Activated T-cell treated with anti-CD3 and anti-CD28 coated beads for 48 hours (primary cell): ENCODE measurements at places on chromosomes 2 and 18.

GRCh38 chr2:16522031-16522831 is 143.4 kb downstream of the CYRIA start:
- DNase-seq = no peak

DNA sequence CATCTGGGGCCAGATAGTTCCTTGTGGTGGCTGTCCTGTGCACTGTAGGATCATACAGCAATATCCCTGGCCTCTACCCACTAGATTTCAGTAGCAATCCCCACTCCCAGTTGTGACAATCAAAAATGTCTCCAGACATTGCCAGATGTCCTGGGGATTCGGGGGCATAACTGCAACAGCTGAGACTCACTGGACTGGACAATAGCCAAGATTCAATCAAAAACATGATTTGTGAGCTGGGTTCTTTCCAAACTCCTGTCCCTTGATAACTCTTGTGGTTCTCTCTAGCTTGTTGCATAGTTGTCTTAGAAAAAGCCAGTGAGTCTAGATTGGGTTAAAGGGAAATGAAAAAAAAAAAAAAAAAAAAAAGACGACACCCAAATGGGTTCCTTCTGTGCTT is 293.4 kb downstream of the CELF4 start:
- no peak for DNase-seq

DNA sequence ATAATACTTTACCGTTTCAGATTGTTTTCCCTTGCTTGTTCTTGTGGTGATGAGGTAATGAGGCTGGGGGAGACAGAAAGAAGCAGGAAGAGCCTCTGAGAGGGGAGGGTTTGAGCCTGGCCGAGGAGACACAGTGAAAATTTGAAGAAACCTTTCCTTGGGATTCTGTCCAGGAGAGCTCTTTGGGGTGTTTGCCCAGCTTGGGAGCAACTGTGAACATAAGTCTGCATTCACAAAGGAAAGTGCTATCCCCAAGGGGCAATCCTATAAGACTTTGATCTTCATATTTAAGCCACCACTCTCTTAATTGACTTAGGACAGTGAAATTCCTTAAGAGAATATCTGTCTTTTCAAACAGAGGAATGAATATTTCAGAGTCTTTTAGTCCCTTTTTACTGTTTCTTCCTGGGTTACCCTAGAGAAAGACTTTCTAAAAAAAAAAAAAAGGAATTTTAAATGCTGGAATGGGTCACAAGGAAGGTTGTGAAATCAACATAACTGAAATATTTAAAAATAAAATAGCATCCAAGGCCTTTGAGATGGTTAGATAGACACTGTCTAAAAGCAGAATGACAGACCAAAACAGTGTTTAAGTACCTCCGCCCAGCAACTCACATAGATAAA is 52.5 kb upstream of the STAM2 start:
- no peak for DNase-seq

DNA sequence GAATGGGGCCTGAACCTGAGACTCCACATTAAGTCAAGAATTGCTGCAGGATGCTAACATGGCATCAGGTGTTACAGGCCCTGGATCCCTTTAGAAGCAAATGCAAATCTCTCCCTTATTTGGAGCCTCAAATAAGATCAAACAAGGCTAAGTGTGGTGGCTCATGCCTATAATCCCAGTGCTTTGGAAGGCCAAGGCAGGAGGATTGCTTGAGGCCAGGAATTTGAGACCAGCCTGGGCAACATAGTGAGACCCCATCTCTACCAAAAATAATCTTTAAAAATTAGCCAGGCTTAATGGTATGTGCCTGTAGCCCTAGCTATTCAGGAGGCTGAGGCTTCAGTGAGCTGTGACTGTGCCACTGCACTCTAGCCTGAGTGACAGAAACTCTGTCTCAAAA is 89.4 kb downstream of the DYM start:
- no peak for DNase-seq

DNA sequence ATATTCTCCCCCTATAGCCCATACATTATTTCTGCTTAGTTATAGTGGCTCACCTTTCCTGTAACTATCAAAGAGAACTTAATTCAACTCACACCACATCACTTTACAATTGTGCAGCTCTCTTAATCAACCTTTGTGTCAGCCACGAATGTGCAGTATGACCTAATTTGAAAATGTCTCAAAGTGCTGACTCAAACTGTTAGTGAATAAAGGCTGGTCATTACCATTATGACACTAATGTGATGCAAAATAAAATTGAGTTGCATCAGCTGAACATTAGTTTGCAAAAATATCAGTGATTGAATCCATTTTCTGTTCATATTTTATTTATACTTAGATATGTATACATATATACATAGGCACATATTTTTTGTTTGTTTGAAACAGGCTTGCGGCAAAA is 251.8 kb downstream of the MEIS1 start:
- no peak for DNase-seq

DNA sequence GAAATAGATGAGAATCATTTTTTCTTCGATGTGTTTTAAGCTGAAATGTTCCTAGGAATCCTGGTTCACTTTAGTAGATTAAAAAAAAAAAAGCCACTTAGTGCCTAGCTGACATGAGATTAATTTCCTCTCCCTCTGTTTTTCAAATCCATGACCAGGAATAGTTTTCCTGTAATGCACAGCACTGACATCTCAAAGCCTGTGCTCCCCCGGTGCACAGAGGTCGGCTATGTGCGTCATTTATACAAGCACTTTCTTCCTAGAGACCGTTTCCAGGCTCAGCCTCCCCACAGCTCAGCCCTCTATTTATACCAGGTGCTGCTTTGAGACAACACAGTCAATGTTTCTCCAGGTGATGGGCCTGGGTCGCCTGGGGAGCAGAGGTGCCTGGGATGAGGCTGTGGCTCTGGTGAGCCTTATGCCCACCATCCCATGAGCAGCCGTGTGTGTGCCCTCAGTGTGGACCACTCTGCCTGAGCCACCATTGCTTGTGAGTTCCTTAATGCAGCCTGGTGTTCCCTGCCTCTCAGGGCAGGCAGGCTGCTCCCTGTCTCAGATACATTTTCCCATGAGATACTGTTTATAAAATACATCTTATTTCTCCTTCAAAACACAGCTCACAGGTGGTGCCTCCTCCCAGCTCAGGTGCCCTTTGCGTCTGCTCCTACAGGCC is 515.7 kb upstream of the HS6ST1 start:
- DNase-seq = no peak

DNA sequence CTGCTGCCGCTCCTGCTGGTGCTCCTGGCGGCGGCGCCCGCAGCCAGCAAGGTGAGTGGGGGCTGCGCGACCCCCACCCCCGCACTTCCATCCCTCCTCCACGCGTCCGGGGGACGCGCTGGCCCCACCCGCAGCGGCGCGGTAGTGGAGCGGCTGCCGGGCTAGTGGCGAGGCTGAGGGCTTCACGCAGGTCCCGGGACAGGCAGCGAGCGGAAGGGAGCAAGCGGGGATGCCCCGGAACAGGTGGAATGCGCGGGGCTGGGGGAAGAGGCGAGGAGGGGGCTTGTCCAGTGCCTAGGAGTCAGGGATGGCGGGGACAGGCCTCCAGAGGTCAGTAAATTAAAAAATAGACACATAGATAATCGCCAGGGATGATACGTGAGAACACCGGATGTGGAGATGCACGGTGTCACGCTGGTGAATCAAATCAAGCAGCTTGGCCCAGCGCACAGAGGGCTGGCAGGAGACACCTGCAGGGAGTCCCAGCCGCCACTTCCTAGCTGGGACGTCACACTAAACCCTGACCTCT is 403 bp downstream of the COL4A3 start:
- peak; percentile 8 for DNase-seq

DNA sequence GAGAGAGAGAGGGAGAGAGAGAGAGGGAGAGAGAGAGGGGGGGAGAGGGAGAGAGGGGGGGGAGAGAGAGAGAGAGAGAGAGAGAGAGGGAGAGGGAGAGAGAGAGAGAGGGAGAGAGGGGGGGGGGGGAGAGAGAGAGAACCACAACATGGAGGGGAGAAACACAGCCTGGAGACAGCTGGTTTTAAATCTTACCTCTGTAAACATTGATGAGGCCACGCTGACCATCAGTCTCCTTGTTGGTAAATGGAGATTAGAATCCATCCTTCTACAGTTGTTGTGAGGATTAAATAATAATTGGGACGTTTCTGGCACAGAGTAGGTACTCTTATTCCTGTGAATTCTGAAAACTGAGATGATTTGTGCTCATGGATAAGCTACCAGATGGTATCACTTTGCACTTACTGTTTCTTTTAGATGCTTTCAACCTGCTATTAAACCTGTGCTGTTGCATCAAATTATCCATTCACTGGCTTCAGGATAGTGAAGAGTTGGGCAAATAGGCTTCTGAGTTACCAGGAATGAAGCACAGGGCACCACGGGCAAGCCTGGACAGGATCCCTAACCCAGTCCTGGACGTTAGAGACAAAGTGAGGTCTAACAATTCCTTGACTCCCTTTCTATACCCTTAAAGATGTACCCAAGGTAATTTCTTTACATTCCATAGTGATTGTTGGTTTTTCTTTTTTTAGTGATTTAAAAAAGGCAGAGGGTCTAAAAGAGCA is 318.1 kb downstream of the ZNF521 start:
- DNase-seq = no peak

GRCh38 chr2:207165121-207166038 is at the start of gene KLF7:
Gene KLF7 (minus strand): TSS chr2:207165948. CDS start chr2:207165568, 380 bp downstream.
- no peak for DNase-seq

DNA sequence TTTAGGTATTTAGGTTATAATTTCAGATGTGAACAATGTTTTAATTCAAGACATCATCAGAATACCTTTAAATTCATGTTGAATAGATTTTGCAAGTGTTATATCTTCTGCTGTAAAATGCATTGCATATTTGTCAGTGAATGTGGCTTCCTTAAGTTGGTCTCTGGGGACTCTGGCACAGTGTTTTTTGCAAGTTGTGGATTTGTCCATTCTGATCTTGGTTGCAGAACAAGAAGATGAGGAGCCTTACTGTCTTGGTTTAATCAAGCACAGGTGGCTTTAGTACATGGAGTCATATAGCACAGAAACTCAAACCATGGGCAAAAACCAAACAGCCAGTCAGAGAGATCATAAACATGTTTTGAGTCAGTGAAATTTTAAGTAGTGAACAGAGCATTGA is 135.7 kb downstream of the ARHGAP28 start:
- DNase-seq = no peak

- DNase-seq = no peak
Measured at GRCh38 chr2:150812664-150813367, 325.3 kb upstream of the RND3 start.

DNA sequence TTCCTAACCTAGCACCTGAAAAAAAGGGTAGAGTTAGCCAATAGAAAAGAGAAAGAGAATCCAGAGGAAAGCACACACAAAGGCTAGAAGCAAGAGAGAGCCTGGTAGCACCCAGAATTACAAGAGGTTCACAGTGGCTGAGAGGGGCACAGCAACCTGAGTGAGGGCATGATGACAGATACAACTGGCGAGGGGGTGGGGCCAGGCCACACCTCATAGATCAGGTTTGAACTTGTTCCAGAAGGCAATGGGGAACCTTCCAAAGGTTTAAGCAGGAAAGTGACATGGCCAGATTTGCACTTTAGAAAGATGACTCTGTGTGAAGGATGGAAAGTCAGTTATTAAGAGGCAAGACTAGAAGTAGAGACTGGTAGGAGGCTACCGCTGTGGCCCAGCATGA is 148.0 kb downstream of the TTC32 start:
- no peak for DNase-seq

DNA sequence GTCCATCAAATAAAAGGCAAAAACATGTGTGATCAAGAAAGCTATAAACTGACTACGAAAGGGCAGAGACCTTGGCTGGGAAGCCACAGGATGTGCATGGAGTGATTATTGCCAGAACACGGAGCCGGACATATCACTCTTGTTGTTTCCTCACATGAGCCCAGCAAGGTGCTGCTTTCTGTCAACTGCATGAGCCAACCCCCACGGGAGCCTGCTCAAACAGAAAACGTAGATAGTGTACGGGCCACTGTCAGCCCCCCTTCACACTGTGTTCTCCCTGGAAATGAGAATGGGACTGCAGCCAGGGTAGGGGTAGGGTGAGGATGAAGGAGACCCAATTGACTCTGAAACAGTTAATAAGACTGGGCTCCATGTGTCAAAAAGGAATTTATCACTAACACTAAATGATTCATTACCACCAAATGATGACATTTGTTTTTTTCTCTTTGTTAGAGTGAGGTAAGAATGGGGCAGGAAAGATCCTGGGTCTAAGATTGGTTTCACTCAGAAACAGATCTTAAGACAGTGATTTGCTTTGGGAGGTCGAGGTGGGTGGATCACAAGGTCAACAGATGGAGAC is 235.8 kb downstream of the MREG start:
- no peak for DNase-seq

GRCh38 chr2:71801969-71802368 is 345.7 kb downstream of the CYP26B1 start:
- no peak for DNase-seq

DNA sequence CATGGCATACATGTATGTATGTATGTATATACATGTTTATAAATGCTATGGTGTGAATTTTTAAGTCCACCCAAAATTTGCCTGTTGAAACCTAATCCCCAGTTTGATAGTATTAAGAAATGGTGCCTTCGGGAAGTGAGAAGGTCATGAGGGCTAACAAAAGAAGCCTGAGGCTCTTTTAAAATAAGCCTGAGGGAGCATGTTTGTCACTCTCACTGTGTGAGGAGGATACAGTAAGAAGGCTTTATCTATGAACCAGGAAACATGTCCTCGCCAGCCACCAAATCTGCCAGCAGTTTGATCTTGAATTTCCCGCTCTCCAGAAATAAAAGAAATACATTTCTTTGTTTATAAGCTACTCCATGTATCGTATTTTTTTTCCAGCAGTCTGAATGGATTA is 163.0 kb upstream of the LINC00305 start:
- DNase-seq = no peak

- DNase-seq = peak; percentile 35
Measured at GRCh38 chr2:79512442-79513401, at the start of gene CTNNA2. Gene CTNNA2 (plus strand): TSS chr2:79513051.

DNA sequence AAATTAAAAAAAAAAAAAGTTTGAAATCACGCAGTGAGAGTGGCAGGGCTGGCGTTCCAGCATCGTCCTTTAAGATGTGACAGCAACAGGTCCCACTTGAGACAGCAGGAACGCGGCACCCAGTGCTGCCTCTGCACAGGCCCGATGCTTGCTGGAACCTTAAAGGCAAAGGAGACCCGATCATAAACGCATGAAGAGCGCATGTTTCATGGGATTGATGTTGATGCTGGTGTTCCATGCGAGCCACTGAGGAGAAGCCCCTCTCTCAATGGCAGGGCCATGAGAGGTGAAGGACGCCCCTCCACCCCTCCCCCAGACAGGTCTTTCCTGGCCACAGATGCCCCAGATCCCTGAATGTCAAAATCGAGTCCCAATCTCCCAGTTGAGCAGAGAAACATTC is 17.9 kb upstream of the ALPI start:
- DNase-seq = no peak

- DNase-seq = no peak
Measured at GRCh38 chr2:204343685-204344084, 201.6 kb upstream of the PARD3B start.

DNA sequence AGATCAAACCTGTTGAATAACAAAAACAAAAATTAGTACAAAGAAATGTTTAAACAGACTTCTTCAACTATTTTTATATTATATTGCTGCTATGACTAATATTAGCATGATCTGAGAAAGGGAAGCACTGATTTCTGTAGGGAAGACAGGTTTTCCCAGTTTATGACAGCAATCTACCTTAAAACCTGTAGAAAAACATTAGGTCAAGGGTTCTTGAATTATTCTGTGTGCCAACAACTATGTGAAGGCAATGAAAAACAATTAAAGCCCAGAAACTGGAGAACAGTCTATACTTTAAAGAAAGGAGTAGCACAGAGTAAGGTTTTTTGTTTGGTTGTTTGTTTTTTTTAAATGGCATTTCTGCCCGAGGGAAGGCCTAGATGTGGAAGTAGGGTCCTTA is 23.3 kb downstream of the PUM2 start:
- DNase-seq = no peak
